KG1 (cell line): ENCODE measurements at places on chromosomes 16 and 17.
A peak's percentile ranks its signal among the peaks of the same experiment; 100 is the strongest.

DNA sequence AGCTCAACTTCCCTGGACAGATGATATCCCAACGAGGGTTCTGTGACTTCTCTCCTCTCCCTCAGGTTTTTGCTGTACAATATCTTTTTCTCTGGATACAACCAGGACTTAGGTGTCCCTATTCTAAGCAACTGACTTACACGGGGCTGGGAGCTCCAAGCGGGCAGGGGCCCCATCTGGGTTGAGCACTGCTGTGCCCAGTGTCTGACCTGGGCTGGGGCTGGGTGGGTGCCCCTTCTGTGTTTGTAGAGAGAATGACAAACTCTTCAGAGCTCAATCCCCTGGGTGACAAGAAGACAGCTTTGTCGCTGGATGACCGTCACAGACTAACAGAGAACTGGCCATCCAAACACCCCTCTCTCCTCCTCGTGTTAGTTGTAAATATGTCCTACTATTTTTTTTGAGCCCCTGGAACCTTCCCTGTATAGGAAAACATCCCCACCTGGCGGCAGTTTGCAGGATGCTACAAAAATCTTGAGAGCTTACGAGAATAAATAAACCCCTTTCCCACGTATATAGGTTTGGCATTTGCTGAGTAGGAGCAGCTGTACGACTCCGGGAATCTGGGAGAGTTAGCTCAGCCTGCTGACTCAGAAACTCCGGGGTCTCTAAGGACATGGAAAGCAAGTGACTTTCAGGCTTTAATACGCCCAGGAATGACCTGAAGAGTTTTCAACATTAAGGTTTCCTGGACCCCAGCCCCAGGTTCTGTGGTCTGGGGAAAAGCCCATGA, 23.7 kb upstream of the RCVRN start:
- no peak for DNase-seq

DNA sequence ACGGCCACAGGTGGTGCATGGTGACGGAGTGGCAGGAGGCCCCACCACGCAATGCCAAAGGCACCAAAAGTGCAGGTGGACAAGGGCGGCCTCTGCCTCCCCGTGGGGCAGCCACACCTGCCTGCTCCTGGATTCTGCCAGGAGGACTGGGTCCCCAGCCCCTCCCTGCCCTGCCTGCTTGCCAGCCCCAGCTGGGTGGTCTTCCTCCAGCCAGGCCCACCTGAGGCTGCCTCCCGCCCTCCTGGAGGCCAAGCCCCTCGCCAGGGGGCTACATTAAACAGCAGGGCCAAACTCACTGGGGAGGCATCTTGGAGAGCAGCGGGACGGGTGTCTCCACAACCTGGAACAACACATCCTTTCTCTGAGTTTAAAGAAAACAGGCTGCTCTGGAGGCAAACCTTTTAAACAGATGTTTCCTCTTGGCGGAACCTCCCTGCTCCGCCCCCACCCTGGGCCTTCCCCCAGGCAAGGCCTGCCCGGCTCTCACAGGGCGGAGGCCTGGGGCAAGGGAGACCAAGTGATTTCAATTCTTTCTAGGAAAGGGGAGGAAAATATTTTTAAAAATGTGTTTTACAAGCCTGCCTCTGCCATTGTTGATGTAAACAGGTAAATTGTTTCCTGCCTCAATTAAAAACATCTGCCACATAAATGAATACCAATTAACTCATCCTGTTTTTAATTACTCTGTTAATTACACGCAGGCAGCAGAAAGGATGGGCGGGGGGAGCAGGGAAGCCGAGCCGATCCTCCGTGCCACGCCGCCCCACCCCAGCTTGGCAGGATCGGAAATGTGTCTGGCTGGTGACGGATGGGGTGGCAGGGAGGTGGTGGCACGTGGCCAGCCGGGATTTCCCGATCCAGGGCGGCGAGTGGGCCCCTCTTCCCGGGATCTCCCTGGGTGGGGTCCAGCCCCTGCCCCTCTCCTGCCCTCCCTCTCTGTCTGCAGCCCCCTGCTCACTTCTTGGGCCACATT, 54.4 kb upstream of the PABPN1L start:
- peak; percentile 32 for DNase-seq

GRCh38 chr17:980406-981291, 1.1 kb upstream of the NXN start:
- peak; percentile 42 for DNase-seq

DNA sequence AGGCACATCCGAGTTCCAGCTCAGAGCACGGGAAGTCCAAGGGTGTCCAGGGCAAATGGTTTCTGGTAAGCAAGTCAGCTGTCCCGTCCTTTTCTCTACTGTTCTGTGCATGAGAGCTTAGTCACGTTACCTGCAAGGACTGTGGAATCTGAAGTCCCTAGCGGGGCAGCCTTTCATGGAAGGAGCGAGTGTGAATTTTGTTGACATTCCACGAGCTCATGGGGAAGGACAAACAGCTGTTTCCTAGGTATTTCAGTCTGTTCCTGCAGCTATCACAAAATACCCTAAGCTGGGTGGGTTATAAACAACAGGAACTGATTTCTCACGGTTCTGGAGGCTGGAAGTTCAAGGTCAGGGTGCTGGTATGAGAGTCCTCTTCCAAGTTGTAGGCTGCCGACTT, 109.2 kb downstream of the SDR42E1 start:
- DNase-seq: no peak

GRCh38 chr16:67720236-67720635, 1.1 kb upstream of the GFOD2 start:
- no peak for DNase-seq
